T-helper 2 cell (primary cell): ENCODE measurements at places on chromosomes 3 and 15.

DNA sequence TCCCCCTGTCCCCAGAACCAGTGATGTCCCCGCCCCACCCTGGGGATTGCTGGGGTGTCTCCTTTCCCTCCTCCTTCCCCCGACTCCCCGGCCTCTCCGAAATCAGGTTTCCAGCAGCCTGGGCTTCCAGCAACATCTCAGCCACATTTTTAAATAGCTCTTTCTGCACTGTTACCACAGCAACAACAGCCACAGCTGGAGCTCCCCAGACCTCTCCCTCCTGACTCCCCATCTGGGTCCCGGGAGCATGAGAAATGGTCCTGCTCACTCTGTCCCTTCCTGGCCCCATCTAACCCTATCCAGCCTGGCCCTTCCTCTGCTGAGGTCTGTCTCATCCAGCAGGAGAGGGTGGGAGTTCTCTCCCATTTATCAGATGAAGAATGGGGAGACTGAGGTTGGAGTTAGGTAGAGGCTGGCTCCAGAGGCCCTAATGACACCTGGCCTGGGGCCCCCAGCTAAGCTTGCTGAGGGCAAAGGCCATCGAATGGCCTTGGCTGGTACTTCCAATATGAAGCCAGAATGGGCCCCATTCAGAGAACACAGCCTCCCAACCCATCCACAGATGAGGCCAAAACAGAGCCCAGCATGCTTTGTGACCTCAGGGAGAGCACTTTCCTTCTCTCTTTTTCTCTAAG lies 1.5 kb downstream of the CAMK1 start:
- no peak for DNase-seq

DNA sequence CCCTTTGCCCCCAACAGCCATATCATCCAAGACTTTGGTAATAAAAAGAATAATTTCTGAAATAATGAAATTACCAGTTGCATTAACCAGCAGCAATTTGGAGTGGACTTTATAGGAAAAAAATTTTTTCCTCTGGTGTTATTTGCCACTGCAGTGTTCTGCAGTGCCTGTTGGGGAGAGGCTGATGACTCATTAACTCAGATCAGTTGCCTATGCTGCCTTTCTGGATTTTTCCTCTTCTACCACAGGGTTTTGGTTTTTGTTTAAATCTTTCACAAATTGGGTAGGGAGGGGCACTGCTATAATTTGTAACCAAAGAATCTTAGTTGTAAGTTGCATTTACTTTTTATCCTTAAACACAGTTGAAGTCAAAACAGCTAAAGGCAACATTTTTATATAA lies 22.7 kb downstream of the ATP6V1A start:
- no peak for DNase-seq

DNA sequence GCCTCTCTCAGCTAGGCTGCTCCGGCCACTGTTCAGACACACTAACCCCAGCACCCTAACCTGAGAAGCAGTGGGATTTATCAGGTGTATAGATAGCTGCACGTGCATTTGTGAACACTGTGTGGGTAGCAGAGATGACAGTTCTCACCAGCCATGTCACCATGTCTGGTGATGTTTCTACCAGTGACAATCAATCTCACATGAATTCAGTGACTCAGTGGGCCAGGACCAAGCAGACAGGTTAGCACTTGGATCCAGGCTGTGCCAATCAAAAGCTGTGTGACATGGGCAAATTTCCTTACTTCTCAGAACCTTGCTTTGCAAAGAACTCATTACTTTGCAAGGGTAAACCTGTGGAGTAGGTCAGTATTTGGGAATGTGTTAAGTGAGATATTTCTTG lies 65.3 kb upstream of the GATM start:
- DNase-seq = no peak

DNA sequence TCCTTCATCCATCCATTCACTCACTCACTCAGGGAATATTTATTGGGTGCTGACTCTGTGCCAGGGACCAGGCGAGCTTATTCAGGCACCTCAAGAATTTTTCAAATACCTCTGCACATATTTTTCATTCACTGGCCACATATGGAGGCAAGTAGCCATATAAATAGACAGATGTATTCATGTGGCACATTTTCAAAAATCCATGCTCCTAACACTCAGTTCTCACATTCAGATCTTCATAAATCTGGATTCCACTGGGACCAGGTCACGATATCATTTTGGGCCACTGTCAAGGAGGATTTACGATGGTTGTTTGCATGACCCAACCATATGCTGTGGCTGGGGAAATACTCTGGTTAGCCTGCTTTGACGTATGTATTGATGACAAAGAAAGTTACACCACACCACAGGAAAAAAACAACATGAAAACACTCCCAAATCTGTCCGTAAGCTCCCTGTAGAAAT lies 241.8 kb upstream of the LRTM1 start:
- DNase-seq = no peak

DNA sequence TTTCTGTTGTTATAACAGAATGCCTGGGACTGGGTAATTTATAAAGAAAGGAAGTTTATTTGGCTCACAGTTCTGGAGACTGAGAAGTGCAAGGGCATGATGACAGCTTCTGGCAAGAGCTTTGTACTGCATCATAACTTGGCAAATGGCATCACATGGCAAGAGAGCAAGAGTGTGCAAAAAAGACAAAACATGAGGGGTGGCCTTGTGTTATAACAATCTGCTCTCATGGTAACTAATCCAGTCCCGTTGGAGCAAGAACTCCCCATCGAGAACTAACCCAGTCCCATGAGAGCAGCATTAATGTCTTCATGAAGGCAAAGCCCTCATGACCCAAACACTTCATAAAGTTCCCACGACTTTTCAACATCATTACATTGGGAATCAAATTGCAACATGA lies 23.2 kb downstream of the SCN11A start:
- no peak for DNase-seq

DNA sequence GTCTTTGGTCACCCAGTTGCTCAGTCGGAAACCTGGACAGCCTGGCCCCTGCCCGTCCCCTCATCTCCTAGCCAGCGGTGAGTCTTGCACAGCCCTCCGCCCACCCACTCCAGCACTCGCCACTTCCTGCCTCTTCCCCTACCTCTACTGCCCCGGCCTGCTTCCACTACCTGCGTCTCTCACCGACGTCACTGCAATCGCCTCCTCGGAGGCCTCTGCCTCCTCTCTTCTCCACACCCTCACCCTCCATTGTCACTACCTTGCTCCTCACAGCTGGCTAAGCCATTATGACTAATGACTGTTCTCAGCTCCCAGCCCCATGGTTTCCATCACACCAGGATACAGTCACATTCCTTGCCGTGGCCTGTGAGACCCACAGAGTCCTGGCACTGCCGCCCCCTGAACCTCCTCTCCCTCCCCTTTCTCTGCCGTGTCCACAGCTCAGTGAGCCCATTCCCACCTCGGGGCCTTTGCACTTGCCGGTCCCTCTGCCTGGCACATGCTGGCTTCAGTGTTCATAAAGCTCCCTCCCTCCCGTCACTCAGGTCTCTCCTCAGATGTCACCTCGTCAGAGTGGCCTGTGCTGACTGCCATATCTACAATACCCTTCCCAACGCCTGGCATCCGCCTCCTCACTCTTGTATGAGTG lies 104.8 kb downstream of the FBLN2 start:
- no peak for DNase-seq

DNA sequence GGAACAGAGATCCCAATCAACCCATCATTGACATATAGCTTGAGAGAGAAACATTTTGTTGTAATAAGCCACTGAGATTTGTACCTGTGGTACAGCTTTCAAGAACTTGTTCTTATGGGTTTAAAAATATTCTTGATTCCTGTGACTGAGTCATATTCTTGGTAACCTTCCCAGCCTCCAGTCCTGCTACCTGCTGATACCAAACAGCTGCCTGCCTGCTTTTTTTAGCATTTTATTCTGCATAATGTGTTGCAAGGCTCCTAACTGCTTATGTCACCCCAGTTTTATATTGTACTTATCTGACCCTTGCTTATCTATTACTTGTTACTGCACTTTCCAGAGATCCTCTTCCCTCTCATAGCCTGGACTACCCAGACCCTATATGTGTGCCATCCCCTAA lies 349.3 kb upstream of the SOX2 start:
- DNase-seq = no peak

DNA sequence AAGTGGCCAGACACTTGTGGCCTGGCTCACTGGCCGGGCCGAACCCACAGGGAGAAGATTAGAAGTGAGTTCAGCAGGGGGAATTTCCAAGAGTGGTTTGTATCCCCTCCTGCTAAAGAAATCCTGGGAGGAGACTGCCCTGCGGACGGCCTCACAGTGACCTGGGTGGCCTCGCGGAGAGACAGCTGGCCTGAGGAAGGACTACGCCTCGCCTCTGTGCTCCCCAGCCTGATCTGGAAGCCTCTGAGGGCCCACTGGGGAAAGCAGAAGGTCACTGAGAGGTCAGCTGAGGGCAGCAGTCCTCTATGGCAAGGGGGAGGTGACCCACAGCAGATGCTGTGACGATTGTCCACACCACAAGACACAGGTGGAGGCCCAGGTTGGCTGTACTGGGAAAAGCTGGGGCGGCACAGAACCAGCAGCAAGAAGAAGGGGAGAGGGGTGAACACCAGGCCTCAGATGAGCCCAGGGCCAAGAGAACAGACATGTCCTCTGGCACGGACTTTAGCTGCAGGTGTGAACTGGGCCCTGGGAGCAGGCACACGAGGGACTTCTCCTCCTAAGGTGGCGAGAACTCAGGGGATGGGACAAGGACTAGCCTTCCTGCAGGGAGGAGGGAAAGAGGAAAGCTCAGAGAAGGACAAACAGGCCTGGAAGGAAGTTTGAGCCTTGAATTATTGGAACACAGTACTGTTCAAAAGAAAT lies 37.2 kb upstream of the DLG1 start:
- DNase-seq = no peak

DNA sequence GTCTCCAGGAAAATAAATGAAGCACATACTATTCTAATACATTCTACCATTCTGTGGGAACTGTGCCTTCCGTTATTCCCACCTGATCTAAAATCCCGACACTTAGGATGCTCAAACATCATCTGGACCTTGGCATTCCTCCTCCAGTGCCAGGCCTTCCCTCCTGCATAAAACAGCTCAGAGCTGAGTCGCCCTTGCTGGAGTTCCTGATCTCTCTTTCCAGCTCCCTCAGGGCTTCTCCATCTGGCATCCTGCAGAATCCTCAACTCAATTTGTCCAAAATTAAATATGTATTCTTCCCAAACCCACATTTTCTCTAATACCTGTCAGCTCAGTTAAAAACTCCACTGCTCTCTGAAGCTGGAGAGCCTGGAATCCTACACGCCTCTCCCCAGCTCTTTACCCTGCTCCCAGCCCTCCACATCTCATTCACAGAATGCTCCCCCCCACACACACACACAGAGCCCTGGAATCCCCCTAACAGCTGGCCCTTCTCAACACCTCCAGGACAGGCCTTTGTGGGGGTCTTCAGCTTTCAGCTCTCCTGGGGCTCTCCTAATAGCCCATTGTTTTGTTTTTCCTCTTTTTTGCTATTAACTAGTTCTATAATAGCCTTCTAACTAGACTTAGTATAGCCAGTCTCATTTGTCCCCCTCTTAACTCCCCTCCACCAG lies 78.5 kb downstream of the HMG20A start:
- DNase-seq = no peak

DNA sequence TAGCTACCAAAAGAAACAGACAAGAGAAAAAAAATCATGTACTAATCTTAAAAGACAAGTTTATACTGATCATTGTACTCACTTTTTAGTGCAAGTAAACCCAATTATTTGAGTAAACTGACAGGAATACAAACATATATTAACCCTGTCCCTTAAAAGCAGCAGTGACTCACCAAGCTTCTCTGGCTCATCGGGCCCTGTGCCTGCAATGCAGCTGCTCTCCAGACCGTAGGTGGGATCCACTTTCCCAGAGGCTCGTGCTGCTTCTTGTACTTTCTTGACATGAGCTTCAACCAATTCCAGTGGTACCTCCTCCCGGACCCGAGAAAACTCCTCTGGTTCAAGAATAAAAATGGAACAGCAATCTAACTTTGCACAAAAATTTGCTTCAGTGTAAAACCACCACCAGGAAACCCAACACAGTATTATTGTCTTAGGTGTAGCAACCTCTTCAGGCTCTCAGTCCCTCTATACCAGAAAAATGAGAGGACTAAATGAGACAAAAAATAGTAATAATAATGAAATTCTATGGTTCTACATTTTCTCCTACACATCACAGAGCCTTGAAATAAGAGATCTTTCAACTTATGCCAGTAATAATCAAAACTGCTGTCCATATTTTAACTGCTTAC lies 82.6 kb upstream of the CSPG5 start:
- no peak for DNase-seq

DNA sequence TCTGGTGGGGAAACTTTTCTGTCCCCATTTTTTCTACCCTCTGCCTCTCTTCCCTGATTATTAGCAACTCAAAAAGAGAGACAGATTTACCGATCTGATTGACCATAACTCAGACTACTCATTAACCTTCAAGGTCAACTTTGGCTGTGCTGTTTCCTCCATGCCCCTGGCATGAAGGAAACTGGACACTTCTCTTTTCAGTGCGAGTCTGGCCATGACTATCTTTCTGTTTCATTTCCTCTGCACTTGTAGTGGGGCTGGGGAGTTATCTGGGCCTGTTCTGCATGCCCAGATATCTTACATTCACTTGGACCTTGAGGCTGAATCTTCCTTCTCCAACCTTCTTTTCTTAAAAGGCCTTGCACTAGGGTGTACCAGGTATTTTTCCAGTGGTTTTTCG lies 76.9 kb upstream of the SLCO2A1 start:
- no peak for DNase-seq

- DNase-seq = no peak
These were observed 131.8 kb downstream of the MDFIC2 start for GRCh38 chr3:70180664-70181063.

DNA sequence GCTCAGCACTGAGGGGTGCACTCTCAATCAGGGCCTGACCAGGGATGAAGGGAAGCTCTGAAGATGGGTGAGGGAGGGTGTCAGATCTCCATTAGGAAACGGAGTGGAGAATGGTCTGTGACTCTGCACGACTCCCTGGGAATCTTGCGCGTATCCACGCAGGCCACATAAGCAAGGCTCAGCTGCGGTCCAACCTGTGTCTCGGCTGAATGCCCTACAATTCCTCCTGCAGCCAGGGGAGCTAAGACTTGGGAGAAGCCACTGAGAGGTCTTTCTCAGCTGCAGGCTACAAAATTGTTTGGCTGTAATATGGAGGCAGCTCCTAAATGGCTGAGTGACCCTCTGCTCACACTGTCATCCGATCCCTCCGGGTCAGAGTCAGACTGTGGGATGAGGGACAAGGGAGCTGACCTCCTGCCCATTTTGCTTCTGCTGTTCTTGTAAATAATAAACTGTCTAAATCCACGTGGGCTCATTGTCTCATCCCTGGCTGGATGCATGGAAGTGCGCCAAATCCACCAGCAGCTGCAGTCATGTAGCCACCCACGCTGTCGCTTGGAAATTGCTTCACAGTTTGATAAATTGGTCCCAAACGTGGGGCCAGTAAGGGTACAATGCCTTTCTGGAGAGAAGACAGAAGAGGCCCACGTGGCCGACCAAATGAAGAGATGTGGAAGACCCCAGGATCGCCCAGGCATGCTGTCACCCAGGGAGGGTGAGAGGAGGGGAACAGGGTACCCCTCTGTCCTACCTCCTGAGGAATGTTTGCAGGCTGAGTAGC lies 30.5 kb downstream of the ALS2CL start:
- no peak for DNase-seq

DNA sequence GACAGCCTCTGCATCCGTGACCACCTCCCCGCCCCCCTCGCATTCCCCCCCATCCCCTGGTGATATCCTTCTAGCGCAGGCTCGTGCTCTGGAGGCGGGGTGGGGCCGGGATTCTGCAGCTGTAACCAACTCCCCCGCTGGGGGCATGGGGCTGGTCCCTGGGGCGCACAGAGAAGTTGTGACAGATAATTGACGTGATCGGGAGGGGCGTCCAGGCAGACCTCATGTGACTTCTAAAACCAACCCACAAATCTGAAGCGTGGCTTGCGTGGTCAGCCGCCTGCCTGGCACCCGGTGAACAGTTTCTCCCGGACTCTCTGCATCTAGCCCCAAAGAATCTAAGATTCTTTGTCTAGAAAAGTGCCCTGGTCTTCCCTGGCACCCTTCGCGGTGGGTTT lies 100.6 kb upstream of the IGF1R start:
- no peak for DNase-seq
